Activated CD8-positive, alpha-beta T cell treated with anti-CD3 and anti-CD28 coated beads, Interleukin-2, amount 10 ng/mL, durations not matched to agents 7 days and 5 days (primary cell): ENCODE measurements at places on chromosomes 5 and 9. TPM values are rescaled to one million over a fixed set of nuclear protein-coding genes. Genes with fewer than 3 reads are reported as not detected.

GRCh38 chr9:137492464-137493363, 33.6 kb upstream of the NSMF start:
- DNase-seq = no peak

DNA sequence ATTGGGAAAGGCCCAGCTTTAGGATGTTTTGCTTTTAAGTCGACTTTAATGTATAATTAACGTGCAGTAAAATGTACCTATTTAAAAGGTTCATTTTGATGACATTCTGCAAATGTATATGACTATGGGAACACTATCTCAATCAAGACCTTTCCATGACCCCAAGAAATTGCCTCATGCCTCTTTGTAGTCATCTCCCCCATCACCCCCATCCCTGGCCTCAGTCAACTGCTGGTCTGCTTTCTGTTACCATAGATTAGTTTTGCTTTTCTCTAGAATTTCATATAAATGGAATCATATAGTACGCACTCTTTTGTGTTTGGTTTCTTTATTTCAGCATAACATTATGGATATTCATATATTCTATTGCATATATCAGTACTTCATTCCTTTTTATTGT, 80.7 kb upstream of the C9orf72 start:
- DNase-seq = no peak

DNA sequence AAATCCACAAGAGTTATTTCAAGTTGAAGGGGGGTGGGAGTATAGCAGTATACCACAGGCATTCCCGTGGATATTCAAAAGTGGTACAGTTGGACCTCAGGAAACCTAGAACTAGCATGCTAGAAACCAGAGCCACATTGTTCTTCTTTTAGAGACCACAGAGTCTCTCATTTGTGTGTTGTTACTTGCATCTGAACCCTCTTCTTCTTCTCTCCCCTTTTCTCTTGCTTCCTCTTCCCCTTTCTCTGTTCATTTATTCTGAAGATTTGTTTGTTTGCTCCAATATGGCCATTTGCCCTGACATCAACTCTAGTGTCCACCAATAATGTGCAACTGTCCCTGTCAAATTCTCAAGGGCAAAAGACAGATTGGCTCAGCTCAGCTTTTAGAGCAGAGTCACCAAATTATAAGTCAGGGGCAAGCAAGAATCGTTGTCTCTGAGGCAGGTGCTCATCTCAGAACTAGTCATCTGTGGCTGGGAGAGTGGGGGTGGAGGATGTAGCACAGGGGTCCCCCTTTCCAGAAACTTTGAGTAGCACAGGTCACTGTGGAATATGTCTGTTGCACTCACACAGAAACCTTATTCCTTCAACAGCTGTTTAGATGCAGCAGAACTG, 321.1 kb downstream of the ARRDC3 start:
- DNase-seq = no peak

PCDHGA10 gene
- not detected for total RNA-seq

GRCh38 chr9:92059661-92060060, 55.6 kb downstream of the SPTLC1 start:
- DNase-seq = no peak
